Smooth muscle cell of the coronary artery (primary cell): ENCODE measurements at places on chromosomes 7 and 10. TPM values are rescaled to one million over a fixed set of nuclear protein-coding genes. Genes with fewer than 3 reads are reported as not detected.

CCDC172 gene
- total RNA-seq = not detected in 2 replicates

CNTNAP2 gene
- total RNA-seq = not detected in 2 replicates

CALHM3 gene
- total RNA-seq = not detected in 2 replicates

TFPI2 gene
- total RNA-seq = 0.47 and 166 TPM in 2 replicates

FAM180A gene
- 7.2 and 16.3 TPM in 2 replicates for total RNA-seq

ARHGEF35 gene
- total RNA-seq = 2.0 and 6.1 TPM in 2 replicates
